ENCODE measurements at places on chromosomes 5 and 9.
A peak's percentile ranks its signal among the peaks of the same experiment; 100 is the strongest.

GRCh38 chr5:149656576-149657182 lies 73.4 kb upstream of the PPARGC1B start:
- no peak for DNase-seq

DNA sequence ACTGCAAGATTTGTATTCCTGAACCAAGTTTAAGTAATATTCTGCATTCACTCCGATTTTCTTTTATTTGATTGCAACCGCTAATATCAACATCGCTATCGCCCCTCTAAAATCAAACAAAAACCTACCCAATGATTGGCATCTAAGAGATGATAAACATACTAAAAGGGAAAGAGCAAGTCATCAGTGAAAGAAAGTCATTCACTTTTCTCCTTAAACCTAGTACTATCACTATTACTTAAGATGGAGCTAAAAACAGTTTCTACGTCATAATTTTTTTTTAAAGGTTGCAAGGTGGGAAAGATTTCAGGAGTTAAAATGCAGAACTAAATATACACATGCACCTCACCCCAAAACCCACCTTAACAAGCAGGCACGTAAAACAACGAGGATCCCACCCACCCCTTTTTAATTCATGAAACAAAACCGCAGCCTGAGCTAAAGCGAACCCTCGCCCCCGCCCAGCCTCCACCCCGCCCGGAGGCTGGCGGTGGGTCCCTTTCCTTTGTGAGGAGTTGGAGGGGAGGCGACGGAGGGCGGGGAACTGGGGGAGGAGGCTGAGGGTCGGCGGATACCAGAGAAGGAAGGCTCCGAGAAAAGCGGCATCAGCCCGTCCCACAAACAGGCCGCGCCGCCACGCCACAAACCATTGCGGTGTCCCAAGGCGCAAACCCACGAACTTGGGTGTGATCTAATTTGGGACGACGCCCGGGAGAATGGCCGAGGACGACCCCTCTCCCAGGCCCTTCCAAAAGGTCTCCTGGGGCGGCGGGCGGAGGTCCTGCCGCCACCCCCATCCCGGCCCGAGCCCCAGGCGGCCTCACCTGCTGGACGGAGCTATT lies 861 bp downstream of the UBQLN1 start:
- peak; percentile 49 for DNase-seq

- peak; percentile 84 for DNase-seq
These were observed 17.9 kb upstream of the EGFL7 start for GRCh38 chr9:136644593-136645351.

- no peak for DNase-seq
These were observed 168.0 kb downstream of the PRDM9 start for GRCh38 chr5:23675456-23675855.

DNA sequence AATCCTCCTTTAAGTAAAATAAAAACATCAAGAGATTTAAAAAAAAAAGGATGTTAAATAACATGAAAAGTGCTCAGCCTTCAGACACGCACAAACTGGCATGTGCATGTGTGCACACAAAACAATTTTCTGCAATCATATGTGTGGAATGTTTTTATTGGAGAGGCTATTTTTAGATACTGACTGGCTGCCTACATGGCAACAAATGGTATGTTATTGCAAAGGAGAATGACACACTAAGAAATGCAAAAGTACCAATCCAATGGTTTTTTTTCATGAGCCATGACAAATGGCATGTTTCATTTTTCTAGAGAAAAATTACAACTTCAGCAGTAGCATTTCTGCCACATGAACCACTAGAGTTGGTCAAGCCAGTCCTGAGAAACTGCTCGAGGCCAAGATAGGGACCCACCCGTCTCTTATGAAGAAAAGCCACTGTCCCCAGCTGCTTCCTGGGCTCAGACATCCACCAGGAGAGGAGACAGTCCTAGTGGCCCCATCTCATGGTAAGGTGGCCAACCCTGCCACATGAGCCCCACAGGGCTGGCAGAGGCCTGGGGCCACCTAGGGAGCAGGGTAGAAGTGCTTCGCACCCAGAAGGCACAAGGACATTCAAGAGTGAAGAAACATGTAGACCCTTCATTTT lies 116.4 kb downstream of the MYO10 start:
- no peak for DNase-seq

DNA sequence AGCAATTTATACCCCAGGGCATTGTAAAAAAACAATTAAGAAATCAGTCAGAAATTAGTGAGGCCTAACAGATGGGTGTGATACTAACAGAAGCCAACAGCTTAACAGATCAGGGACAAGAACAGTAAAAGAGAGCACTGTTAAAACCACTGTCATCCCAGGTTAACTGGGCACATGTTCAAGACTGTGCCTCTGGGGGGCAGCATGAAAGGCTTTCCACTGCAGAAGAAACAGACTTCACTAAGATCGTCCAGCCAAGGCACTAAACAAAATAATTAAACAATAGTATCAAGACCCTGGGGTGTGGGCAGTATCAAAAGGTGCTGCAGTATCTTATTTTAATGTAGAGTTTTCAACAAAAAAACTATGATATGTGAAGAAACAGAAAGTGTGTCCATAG lies 43.5 kb downstream of the FBN2 start:
- DNase-seq: no peak

DNA sequence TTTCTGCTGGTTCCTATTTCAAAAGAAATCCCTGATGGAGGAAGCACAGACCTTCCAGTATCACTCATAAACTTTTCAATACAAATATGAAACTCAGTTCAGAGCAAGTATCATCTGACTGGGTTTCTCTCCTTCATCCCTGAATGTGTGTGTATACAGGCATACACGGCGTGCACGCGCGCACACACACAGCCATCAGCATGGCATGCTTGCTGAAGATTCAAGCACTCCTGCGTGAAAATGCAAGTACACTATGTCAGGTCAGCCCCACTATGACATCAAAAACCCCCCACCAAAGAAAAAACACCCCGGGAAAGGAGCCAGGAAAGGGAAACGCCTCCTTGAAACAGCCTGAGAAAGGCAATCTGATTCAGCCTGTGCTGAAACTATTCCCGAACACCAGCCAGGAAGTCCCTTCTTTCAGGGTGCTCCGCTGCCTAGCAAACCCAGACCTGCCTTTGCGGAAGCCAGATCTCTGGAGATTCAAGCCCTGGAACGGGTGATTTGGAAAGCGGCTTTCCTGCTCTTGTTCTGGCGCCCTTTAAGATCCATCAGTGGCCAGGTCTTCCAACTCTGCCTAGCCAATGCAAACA lies 831 bp downstream of the KLHL3 start:
- DNase-seq: peak; percentile 50

DNA sequence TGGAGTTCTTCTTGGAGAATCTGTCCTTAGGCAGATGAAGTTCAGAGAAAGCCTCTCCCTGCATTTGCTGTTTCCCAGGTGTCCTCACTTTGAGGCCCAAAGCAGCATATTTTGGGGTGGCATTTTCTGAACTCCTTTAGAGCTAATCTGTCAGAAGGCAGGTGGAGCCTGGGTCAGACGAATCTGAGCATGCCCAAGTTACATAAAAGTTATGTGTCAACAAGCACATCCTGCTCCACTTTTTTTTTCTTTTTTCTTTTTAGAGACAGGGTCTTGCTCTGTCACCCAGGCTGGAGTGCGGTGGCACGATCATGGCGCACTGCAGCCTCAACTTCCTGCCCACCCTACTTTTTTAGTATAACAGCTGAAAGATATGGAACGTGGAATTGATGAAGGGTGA lies 41.3 kb upstream of the HSPA9 start:
- DNase-seq: no peak

- DNase-seq: no peak
These were observed 356.4 kb downstream of the EFNA5 start for GRCh38 chr5:107314330-107314729.

- DNase-seq: no peak
These were observed 59.5 kb downstream of the RORB start for GRCh38 chr9:74556685-74557084.

DNA sequence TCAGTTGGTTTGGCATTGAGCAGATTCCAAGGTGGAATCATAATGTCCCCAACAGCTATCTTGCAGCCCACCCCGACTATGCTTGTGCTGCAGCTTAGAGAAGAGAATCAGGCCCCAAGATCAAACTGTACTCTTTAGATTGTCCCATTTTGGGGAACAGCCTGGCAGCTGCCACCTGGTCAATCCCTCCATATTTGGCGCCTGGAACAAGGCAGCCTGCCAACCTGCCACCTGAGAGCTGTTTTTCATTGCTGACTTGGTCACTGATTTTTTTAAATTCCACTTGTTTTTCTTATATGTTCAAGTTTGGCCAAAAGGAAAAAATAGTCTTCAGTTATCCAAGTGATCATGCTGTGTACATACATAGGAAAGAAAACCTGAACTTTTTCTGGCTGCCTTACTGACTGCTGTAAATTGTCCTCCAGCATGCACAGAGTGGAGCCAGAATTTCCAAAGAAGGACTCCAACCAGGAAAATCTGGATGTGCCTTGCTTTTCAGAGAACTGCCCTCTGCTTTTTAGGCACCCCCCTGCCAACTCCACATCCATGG lies 504.2 kb downstream of the ENC1 start:
- DNase-seq: no peak

- DNase-seq: no peak
These were observed 12.4 kb downstream of the MAN1B1 start for GRCh38 chr9:137099231-137099630.

- DNase-seq: no peak
These were observed 89.6 kb upstream of the SGCD start for GRCh38 chr5:156237361-156237760.

DNA sequence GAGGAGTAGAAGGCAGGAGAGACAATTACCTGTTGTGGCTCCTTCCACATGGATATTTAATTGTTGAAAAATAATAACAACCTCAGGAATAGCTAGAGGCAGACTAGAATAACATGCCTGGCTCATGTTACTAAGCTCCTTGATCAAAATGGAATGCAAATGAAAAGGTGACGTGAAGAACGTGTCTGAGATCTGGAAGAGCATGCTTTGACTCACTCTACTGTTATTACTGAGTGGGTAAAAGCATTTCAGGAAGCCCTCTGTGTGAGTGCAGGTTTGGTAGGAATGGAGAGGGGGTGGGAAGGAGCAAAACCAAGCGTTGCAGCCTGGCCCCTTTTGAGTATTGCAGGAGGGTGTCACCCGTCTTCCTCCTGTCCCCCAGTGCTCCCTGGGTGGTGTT lies 84.8 kb downstream of the EQTN start:
- DNase-seq: no peak

- DNase-seq: no peak
These were observed 80.0 kb downstream of the TMEM215 start for GRCh38 chr9:32863291-32863690.
